Activated CD4-positive, alpha-beta T cell treated with anti-CD3 and anti-CD28 coated beads, Interleukin-2, amount 50 U/mL, for 48 hours (primary cell): ENCODE measurements at places on chromosomes 5 and 9.

- DNase-seq, result no peak
These were observed 155.1 kb upstream of the ARRDC3 start for GRCh38 chr5:91538179-91538578.

GRCh38 chr9:93598647-93599241 lies 22.4 kb downstream of the PHF2 start:
- DNase-seq, result no peak

GRCh38 chr9:134991808-134992754 lies 74.4 kb upstream of the FCN1 start:
- DNase-seq, result no peak

- no peak for DNase-seq
These were observed 32.3 kb downstream of the ERCC6L2 start for GRCh38 chr9:95907794-95908193.

- DNase-seq, result no peak
These were observed 16.4 kb downstream of the LRRC8A start for GRCh38 chr9:128898382-128898781.

- no peak for DNase-seq
These were observed 4.3 kb downstream of the ANP32B start for GRCh38 chr9:97987487-97987886.

- no peak for DNase-seq
These were observed 79.3 kb upstream of the IRX4 start for GRCh38 chr5:1961952-1962595.
